ENCODE measurements at places on chromosomes 2 and 18.

DNA sequence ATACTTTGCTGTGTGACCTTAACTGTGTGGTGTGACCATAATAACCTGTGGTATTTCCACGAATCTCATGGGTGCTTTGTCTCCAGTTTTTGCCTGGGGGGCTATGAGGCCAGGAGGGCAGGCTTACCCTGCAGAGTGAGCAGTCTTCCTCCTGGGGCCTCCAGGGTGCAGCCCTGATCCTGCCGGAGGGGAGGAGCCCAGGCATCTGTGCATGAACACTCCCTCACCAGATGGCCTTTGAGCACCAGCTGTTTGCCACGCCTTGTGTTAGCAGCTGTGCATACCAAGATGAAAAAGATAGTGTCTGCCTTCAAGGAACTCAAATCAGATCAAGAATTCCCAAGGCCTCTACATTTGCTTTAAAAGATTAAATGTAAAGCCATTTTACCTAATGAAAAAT, 75.0 kb upstream of the RBM44 start:
- DNase-seq = no peak

DNA sequence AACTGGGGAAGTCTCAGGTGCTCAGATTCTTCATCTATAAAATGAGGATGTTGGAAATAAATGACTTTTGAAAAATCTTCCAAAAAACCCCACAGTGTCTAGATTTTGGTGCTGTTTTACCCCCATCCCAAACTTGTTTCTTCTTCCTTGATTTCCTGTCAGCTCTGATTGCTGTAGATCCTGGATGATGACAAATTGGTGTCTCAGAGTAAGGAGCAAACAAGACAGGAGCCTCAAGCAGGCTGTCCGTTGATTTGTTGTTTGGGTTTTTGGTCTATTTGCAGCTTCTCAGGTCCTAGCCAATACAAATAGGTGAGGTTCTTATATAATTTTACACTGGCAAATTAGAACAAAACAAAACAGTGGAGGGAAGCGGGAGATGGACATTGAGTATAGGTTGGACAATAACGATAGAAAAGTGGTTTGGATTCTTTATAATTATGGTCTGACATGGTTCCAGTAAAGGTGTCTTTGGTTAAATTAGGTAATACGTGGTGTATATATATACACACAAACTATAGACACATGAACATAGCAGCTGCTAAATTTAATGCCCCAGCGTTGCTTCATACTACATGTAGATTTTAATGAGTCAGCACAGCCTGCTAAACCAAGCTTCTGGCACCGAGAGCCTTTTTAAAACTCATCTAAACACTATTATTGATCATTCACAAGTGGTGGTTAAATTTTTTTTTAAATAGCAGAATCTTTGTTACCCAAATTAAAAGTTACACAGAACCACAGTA, 142.5 kb downstream of the FMNL2 start:
- no peak for DNase-seq

- no peak for DNase-seq
Observed at GRCh38 chr2:192197357-192197756, 2.6 kb upstream of the TMEFF2 start.

DNA sequence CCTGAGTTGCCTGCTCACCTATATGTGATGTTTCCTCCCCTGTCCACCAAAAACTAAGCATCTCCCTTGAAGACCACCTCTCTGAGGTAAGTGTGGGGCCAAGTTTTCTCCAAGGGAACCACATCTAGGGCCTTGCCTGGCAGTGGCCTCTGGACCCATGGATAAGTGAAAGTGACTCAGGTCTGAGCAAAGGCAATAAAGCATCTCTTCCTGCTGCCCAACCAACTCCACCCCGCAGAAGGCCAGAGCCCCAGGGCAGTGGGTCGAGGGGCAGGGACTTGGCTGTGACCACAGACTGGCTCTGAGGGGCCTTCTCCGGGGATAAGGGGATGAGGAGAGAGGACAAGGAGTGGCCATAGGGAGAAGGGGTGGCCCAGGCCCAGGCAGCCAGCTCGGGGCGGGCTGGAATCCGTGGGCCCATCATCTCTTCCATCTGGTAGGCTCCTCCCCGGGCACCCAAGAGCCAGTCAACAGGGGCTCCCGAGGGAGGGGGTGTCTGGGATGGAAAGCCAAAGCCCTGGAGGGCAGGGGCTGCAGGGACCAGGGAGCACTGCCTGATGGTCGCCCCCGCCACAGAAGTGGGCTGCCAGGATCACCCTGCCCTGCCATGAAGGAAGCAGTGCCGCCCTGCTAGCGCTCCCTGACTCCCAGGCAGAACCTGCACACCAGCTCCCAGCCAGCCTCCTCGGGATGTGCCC, 33.4 kb downstream of the EMX1 start:
- no peak for DNase-seq

GRCh38 chr2:236982693-236983455, 102.8 kb upstream of the COPS8 start:
- DNase-seq = no peak

All from CMK (cell line).